GM18507 (cell line): ENCODE measurements at places on chromosomes 3 and 15.

DNA sequence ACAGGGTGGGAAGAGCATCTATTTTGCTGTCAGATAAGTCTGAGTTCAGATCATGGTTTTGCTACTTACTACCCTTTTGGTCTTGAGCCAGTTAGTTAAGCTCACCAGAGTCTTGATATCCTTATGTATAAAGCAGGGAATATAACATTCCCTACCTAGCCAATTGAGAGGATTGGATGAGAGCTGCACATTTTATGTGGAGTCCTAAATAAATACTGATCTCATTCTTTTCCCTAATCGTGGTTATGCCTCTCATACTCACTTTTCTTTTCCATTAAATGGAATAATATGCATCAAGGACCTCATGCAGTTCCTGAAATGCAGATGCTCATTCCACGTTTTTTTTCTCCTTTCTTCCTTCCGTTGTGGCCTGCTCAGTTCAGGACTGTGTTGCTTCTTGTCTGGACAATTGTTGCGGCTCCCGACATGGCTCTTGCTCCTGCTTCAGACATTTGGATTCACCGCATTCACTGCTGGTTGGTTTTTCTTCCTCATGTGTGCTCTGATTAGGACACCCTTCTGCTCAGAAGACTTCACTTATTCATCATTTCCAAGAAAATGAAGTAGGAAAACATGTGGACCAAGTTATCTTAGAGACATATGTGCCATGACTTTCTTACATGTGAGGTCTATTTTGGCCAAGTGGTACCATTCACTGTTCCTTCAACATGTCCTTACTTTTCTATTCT is 90.2 kb downstream of the NFKBIZ start:
- no peak for DNase-seq

DNA sequence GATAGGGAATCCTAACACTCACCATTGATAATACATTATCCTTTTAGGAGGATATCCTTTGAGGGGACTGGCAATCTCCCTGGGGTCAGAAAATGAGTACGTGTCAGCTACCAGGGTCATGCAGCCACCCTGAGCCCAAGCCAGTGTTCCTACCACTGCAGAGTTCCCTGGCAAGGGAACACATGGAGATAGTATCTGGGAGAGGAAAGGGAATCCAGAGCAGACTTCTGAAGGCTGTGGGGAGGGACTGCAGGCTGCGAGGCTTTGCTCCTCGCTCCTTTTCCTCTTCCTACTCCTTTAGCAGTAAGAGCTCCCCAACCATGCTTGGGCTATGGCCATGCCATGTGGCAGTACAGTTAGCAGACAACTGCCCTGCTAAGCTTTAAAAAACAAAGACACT is 62.9 kb upstream of the TJP1 start:
- no peak for DNase-seq

DNA sequence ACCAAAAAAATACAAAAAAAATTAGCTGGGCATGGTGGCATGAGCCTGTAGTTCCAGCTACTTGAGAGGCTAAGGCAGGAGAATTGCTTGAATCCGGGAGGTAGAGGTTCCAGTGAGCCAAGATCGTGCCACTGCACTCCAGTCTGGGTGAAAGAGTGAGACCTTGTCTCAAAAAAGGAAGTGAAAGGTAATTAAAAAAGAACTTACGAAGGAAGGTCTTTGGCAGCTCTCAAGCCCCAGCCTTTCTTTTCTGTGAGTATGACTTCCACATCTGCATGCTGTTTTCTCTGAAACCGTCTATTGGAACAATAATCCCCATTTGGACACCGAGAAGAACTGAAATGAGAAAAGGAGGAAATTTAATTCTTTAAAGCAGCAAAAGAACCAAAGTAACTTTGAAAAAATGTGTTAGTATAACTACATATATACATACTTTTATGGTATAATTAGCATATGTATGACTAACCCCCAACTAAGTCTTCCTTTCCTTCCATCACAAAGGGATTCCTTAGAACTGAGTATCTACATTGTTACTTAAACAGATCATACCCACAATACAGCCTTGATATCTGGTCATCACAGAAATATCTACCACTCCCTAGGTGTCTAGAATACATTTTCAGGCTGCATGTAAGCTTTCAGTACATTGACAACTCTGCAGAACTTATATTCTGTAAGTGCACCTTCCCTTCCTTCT is 50.1 kb downstream of the SETD2 start:
- no peak for DNase-seq

GRCh38 chr3:82000773-82001172 is 239.3 kb upstream of the GBE1 start:
- no peak for DNase-seq

DNA sequence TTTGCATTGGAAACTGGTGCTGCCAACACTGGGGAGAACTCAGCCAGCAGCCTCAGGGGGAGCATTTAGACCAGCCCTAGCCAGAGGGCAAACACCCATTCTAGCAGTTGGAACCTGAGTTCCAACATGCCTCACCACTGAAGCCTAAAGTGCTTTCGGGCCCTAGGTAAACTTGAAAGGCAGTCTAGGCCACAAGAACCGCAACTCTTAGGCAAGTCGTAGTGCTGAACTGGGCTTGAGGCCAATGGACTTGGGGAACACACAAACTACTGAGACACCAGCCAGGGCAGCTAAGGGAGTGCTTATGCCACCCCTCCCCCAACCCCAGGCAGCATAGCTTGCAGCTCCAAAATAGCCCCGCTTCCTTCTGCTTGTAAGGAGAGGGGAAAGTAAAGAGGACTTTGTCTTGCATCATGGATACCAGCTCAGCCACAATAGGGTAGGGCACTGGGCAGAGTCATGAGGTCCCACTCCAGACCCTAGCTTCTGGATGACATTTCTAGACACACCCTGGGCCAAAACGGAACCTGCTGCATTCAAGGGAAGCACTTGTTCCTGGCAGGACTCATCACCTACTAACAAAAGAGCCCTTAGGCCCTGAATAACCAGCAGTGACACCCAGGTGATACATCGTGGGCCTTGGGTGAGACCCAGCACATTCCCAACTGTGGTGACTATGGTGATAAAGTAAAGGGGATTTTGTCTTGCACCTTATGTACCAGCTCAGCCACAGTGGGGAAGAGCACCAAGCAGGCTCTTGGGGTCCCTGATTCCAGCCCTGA is 37.3 kb upstream of the TEX9 start:
- no peak for DNase-seq

DNA sequence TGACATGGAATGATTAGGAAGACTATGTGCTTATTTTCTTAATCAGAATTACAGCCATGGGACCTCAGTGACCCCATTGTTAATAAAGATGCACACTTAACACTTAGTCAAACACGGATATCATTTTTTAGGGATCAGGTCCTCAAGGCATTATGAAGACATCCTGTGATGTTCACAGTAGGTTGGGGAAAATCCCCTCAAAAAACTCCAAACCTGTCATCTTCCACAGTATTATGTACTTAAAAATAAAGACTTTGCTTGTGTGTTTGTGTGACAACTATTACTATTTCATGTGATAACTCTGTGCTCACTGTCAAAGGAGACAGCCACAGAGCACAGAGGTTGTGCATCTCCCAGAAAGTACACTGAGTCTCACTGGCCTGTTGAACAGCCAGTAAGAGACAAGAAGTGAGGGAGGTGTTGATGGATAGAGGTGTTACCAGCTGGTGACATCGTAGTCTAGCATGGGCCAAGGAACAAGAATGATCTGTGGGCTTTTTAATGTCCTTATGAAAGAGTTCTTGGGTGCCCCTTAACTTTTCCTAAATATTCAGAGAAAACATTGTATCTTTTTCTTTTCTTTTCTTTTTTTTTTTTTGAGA is 18.0 kb downstream of the CHST2 start:
- no peak for DNase-seq

GRCh38 chr15:60890375-60891230 is 338.5 kb downstream of the RORA start:
- no peak for DNase-seq

GRCh38 chr3:4776980-4777581 is 202.2 kb upstream of the BHLHE40 start:
- peak; percentile 54 for DNase-seq

DNA sequence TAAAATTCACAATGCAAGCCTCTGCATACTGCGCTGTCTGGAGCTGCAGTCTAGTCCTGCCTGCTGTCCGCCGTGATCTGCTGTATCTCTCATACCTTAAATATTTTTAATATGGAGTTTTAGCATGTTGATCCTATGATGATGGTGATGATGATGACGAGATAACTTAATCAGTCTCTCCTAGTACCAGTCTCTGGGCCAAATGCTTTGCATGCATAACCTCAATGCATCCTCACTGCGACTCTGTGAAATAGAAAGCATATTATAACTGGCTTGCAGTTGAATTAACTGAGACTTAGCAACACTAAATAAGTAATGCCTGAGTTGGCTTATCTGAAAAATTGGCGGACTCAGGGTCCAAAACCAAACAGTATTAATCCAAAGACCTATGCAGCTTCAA is 38.4 kb upstream of the BCHE start:
- DNase-seq: no peak

DNA sequence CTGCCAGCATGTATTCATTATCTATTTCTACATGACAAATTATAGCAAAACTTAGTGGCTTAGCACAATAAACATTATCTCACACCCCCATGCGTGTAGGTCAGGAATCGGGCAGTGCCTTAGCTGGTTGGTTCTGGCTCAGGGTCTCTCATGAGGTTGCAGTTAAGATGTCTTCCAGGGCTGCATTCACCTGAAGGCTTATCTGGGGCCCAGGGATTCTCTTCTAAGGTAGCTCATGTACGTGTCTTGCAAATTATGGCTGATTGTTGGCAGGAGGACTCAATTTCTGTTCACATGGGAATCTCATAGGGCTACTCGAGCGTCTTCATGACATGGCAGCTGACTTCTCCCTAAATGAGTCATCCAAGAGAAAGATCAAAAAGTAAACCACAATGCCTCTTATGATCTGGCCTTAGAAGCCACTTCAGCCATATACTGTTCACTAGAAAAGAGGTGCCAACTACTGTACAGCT is 42.9 kb upstream of the TSC22D2 start:
- no peak for DNase-seq

DNA sequence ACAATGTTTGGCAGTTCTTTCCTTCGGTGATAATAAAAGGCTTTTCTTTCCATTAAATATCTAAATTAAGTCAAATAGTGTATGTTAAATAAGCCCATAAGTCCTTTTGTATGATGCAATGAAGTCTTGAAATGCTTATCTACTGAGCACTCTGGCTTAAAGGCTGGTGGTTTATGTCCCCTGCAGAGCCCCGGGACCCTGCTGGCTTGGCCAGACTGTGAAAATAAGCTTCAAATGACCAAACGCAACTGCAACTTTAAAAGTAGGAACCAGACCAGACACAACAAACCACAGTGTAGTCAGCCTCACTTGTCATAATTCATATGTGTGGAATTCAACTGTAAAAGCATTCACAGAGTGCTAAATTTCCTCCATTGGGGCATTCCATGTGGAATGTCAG is 72.5 kb downstream of the FOXP1 start:
- no peak for DNase-seq

- no peak for DNase-seq
These were observed 535.9 kb upstream of the ATP11B start for GRCh38 chr3:182257361-182257760.

DNA sequence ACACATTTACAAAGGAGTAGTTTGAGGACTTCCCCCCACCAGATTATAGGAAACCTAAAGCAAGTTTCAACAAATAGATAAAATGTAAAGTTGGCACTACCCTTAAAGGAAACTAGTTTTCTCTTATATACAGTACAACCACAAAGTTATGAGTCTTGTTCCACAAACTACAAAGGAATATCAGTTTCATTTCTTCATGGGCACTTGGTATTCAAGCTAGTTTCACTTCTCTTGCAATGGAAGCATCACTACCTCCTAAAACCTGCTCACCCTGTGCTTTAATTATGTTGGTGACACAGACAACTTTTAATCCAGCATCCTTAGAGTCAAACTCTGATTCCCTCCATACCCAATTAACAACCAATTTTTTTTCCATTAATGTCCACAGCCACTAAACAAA is 707.0 kb downstream of the ROBO2 start:
- no peak for DNase-seq

GRCh38 chr15:93980261-93980911 is 251.0 kb upstream of the MCTP2 start:
- no peak for DNase-seq

DNA sequence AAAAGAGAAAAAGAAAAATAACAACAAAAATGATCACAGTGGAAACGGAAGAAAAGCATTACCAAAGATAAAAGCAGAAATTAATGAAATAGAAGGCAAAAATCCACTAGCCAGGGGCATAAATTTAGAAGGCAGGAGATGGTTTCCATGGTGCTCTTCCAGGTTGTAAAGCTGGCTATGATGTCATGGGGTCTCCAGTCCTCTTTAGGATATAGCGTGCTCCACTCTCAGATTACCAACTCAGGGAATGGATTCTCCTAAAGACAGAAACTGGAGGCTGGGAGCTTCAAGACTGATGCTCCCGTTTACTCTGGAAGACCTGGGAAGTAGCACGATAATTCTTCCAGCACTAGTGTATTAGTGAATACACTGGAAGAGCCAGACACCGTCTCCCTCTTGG is 10.9 kb upstream of the ULK4 start:
- DNase-seq: no peak

GRCh38 chr3:191369616-191370010 is 39.3 kb upstream of the UTS2B start:
- no peak for DNase-seq

- DNase-seq: no peak
These were observed 736 bp upstream of the MBNL1 start for GRCh38 chr3:152267831-152268554.

DNA sequence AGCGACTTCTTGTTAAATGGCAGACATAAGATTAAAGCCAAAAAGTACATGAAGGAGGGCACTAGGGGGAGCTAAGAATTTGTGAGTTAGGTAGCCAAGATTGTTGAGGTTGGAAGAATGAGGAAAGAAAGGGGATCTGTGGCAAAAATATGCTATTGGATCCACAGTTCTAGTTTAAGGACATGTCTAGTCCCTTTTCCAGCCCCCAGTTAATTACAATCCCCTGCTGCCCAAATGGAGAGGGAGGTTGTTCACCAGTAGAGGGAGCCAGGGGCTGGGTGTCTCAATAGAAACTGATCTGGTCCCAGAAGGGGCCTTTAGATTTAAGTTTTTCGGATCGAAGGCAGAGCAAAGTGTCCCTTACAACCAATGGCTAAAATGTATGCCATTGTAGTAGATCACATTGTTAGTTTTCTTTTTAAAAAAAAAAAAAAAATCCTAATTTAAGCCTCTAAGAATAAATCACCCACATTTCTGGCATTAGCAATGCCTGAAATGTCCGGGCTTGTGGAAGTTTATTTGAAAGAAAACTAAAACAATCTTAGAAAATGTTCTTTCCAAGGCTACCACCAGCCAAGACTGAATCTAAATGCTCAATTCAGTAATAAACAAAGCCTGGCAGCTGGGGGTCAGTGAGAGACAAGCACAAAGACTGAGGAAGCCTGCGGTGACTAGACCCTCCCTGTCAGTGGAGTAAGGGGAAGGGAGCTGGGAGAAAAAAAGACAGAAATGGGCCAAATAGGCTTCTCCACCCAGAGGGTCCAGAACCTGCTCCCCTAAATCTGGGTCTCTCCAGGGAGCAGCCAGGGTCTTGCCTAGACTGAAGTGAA is 7.1 kb downstream of the COL8A1 start:
- DNase-seq: no peak

DNA sequence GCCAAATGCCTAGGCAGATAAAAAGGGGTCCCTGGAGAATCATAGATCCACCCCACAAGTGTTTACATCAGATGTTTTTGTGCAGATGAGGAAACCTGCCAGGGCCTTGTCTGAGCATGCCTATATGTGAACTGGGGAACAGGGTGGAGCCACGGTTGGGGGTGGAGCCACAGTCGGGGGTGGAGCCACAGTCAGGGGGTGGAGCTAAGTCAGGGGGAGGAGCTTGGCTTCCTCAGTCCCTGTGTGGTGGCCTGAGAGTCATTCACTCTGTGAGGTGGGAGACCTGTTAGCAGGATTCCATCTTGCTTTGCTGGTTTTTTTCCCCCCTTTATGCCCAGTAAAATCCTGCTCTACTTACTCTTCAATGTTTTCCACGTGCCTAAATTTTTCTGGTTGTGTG is 57.8 kb upstream of the TGFBR2 start:
- no peak for DNase-seq
